ENCODE measurements at places on chromosomes 12 and 14. TPM values are rescaled to one million over a fixed set of nuclear protein-coding genes. Genes with fewer than 3 reads are reported as not detected.

Gene VAMP1
- total RNA-seq = 11.2 TPM

DNA sequence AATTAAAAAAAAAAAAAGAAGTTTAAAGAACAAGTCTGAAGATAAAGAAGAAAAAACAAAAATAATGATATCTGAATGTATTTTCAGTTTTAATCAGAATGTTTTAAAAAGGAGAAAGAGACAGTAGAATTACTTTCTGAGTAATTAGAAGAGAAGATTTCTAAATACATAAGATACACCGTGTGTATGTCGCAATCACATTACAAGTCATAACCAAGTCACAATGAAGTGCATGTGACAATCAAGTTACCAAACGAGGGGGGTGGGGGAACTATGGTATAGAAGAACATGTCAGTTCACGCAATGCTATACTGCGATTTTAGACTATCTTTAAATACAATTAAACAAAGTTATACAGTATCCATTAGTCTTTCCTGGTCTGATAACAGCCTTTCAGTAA lies 1464.1 kb upstream of the FLRT2 start:
- no peak for DNase-seq

GRCh38 chr12:116697305-116697704 lies 40.6 kb downstream of the SPRING1 start:
- no peak for DNase-seq

DNA sequence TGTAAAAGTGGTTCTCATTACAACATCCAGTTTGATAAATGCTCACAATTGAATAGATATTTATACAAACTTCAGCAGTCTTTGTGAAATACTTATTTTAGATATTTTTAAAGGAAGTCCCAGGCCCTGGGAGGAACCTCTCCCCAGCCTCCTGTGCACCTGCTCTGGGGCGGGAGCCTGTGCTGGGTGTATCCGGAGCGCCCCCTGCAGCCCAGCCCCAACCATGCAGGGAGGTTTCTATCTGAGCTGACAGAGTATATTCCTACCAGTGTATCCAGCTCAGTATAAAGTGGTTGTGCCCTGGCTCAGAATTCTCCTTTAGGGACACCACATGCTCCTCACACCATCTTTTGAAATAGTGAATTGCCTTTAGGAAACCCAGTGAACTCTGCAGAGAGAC lies 851.8 kb downstream of the TMEM121 start:
- no peak for DNase-seq

DNA sequence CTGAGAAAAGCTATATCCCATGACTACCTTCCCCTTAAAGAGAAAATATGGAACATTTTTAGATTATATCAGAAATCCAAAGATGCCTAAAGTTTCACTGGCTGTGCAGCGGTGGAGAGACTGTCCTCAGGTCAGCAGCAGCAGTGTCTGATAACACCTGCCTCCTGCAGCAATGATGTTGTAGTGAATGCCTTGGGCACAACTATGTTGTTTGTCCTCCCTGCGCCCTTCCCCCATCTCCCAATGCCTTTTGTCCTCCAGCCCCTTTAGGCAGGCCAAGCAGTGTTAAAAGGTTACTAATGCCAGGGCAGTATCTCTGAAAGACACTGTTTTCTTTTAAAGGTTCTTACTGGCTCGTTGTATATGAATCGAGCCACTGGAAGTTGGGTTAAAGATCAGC lies 13.2 kb downstream of the RTRAF start:
- no peak for DNase-seq

GRCh38 chr14:24979725-24980239 lies 70.2 kb downstream of the STXBP6 start:
- DNase-seq = no peak

GRCh38 chr12:113987261-113988063 lies 21.3 kb upstream of the RBM19 start:
- no peak for DNase-seq

DNA sequence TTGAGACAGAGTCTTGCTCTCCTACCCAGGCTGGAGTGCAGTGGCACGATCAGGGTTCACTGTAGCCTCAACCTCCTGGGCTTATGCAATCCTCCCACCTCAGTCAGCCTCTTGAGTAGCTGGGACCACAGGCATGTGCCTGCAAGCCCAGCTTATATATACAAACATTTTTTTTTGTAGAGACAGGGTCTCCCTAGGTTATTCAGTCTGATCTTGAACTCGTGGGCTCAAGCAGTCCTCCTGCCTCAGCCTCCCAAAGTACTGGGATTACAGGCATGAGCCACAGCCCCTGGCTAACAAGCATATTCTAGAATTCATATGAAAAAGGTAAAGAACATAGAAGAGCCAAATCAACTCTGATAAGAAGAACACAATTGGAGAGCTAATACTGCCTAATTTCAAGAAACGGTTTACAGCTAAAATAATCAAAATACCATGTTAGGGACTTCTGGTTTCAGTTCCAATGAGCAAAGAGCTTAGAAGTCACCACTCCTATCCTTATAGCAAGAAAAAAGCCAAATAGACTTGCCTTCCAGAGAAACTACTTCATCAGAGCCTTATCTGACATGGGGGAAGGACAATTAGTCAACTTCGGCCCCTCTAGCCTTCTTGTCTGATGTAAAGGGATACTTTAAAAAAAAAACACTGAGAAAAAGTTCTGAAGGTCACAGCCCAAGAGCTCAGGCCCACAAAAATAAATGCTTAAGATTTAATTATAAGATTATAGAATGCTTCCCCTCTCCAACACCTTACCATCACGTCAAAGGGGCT lies 37.6 kb downstream of the TMEM116 start:
- no peak for DNase-seq

- no peak for DNase-seq
Observed at GRCh38 chr12:123767613-123768012, 5.5 kb downstream of the DNAH10 start.

Gene CLEC12A
- not detected for total RNA-seq

GRCh38 chr12:59867689-59868088 lies 271.9 kb downstream of the SLC16A7 start:
- DNase-seq = no peak

Gene LMO3
- total RNA-seq = 0.51 TPM

DNA sequence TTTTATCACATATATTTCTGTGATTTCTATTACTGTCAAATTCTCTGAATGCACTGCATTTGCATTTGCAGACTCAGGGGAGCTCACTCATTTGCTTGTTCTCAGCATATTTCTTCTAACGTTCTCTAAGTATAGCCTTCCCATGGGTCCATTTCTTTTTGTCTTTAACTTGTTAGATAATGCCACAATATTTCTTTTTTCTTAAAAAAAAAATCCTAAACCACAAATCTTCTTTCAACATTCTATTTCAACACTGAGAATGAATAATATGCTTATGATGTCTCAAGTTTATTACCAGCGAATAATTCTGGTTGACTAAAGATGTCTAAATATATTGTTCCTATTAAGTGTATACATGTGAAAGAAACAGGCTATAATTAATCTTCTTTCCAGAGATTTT lies 200.2 kb downstream of the ANO6 start:
- DNase-seq = no peak

Gene PAH
- total RNA-seq = 0.51 TPM

DNA sequence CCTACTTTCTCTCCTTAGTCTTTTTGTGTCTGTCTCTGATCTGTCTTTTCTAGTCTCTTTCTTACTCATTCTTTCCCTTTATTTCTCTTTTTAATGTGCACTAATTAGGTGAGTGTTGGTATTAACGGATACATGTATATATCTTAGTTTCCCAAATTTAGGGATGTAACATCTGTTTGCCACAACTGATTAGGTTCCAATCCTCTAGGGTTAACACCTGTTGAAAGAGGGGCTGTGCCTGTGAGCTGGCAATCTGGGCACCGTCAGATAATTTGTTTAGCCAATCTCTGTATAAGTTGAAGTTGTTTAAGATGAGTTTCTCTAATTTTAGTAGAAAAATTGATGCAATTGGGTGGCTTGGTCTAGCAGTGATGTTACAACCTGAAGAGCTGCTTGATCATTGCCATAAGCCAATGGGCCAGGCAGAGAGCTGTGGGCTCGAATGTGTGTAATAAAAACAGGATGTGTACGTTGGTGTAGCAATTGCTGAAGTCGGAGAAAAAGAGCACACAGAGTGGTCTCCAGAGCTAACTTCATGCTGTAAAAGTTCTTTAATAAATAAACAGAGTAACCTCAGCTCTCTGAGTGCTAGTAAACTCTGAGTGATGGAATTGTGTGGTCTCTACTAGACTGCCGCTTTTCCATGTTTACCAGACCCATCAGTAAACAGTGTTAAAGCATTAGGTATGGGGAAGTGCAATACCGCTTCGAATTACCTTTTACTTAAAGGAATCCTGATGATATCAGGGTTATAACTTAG lies 18.3 kb upstream of the LYZ start:
- DNase-seq = no peak

GRCh38 chr12:48861111-48861510 lies 4.6 kb downstream of the RND1 start:
- no peak for DNase-seq

DNA sequence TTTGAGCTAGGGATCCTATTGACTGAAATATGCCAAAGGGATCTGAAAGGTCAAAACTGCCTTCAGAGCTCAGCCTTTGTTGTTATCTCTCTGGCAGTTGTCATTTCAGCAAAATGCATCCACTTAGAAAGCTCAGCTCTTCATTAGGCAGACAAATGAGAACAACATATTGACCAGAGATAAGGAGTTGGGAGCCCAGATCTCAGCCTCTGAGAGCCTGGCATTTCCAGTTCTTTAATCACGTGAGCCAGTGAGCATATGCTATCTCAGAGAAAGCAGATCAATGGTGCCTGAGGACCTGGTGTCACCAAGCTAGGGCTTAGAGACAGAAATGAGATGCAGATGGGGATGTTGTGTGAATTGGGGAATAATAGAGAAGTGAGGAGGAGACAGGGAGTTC lies 101.1 kb downstream of the DAD1 start:
- DNase-seq = no peak

- DNase-seq = no peak
Observed at GRCh38 chr14:88856786-88857366, 32.4 kb downstream of the TTC8 start.

Gene SERPINA6
- total RNA-seq = not detected

DNA sequence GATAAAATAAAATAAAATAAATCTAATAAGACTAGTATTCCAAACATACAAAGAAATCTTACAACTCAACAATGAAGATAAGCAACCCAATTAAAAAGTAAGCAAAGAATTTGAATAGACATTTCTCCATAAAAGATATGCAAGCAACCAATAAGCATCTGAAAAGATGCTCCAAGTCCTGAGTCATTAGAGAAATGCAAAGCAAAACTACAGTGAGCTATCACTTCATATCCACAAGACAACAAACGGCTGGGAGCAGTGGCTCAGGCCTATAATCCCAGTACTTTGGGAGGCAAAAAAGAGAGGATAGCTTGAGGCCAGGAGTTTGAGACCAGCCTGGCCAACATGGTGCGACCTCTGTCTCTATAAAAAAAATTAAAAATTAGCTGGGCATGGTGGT lies 26.8 kb downstream of the ZFYVE1 start:
- DNase-seq = no peak

Gene GALNT9
- 0.33 TPM for total RNA-seq

- no peak for DNase-seq
Observed at GRCh38 chr12:58433959-58434358, 486.3 kb downstream of the LRIG3 start.

GRCh38 chr12:104507672-104508071 lies 50.9 kb downstream of the CHST11 start:
- DNase-seq = no peak

DNA sequence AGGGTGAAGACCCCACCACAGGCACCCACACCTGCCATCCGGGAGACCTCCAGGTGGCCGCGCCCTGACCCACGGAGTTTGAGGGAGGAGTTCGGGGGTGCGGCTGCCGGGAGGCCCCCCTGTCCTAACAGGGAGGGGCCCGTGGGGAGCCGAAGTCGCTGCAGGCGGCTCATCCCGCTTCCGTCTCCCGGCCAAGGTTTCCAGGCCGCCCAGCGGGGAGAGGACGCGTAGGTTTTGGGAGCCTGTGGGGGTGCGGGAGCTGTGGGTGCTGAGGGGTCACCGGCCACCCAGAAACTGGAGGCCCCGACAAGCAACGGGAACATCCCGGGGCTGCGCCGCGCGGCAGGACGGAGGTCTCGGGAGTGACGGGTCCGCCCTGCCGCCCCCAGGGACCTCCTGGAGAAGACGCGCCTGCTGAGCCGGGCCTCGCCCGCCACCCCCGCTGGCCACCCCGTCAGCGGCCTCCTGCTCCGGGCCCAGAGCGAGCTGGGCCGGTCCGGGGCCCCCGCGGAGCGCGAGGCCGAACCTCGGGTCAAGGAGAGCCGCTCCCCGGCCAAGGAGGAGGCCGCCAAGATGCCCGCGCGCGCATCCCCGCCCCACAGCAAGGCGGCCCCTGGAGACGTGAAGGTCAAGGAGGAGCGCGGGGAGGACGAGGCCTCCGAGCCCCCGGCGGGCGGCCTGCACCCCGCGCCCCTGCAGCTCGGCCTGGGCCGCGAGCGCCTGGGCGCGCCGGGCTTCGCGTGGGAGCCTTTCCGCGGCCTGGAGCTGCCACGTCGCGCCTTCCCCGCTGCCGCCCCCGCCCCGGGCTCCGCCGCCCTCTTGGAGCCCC lies 27.6 kb downstream of the LRCOL1 start:
- no peak for DNase-seq

- DNase-seq = no peak
Observed at GRCh38 chr12:80811957-80812708, 95.4 kb downstream of the MYF5 start.
